CD14-positive monocyte (primary cell): ENCODE measurements at places on chromosomes 12 and 14. TPM values are rescaled to one million over a fixed set of nuclear protein-coding genes. Genes with fewer than 3 reads are reported as not detected.

DNA sequence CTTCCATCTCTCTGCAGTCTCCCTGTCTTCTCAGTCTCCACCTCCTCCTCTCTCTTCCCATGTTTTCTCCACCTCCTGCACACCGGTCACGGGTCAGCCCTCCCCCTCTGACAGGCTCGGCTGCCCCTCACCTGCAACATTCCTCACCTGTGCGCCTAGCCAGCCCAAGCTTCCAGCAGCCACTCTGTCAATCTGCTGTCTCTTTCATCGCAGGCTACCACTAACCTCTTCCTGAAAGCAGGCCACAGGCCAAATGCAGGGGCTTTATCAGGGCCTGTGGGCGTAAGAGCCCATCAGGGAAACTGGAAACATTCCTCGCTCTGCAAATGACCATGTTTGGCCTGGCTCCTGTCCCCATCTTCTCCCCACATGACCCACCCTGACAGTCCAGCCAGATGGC lies 34.5 kb downstream of the CMKLR1 start:
- no peak overlapping the region for H3K4me3 ChIP-seq
- no peak overlapping the region for H3K27ac ChIP-seq
- H3K27me3 ChIP-seq: no peaks in the 10 kb centered on the region
- DNase-seq: no peak
- H3K4me1 ChIP-seq: peaks cover 55% of the 10 kb centered on the region
- H3K36me3 ChIP-seq: no peaks in the 10 kb centered on the region

DNA sequence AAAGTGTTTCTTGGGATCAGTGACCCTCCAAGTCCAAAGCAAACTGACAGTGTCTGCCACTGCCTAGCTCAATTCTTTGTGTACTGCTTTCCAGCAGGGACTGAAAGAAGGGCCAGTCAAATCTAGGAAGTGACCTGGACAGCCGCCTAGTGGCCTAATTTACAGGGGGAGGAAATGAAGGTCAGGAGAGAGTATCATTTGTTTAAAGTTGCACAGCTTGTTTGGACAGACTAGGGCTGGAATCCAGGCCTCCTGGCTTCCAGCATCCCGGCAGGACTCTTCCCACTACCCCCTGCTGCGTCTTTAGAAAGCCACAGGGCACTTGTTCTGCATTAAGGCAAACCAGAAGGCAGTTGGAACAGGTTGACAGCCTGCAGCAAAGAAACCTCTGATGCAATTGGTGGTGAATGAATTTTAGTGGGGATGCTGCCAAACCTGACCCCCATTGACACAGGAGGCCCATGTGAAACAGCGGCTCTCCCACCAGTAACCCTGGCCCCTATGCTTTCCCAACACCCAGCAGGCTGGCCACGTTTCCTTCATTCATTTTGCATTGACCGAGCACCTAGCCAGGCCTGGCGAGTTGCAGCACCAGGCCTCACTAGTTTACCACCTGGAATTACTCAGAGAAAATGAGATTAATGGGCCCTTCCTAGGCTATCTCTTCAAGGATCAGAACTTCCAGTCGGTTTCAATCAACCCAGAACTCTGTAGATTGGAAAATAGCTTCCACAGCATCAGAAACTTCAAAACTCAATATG lies 28.2 kb downstream of the GALNT16 start:
- no peaks in the 10 kb centered on the region for H3K4me1 ChIP-seq
- H3K27ac ChIP-seq: no peak overlapping the region
- no peak overlapping the region for H3K4me3 ChIP-seq
- no peaks in the 10 kb centered on the region for H3K27me3 ChIP-seq
- no peaks in the 10 kb centered on the region for H3K36me3 ChIP-seq

GRCh38 chr12:47570151-47570550 lies 135.7 kb downstream of the RPAP3 start:
- no peaks in the 10 kb centered on the region for H3K4me1 ChIP-seq
- no peak overlapping the region for H3K4me3 ChIP-seq
- no peaks in the 10 kb centered on the region for H3K36me3 ChIP-seq
- DNase-seq: no peak
- no peaks in the 10 kb centered on the region for H3K27me3 ChIP-seq

DNA sequence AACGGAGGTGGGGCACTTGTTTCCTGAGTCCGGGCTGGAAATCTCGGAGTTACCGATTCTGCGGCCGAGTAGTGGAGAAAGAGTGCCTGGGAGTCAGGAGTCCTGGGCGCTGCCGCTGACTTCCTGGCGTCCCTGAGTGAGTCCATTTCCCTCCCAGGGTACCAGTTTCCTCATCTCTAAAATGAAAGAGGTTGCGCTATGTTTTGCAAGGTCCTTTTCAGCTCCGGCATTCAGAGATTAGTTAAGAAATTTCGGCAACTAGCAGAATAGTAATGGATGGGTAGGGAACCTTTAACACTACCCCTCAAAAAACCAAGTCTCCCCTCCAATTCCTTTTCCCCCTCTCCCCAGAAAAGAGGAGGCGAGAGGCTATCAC lies 724 bp downstream of the BLOC1S1 start:
- H3K27me3 ChIP-seq: no peaks in the 10 kb centered on the region
- peaks cover 18% of the 10 kb centered on the region for H3K36me3 ChIP-seq
- peak overlapping the region; percentile 84 for H3K27ac ChIP-seq

DNA sequence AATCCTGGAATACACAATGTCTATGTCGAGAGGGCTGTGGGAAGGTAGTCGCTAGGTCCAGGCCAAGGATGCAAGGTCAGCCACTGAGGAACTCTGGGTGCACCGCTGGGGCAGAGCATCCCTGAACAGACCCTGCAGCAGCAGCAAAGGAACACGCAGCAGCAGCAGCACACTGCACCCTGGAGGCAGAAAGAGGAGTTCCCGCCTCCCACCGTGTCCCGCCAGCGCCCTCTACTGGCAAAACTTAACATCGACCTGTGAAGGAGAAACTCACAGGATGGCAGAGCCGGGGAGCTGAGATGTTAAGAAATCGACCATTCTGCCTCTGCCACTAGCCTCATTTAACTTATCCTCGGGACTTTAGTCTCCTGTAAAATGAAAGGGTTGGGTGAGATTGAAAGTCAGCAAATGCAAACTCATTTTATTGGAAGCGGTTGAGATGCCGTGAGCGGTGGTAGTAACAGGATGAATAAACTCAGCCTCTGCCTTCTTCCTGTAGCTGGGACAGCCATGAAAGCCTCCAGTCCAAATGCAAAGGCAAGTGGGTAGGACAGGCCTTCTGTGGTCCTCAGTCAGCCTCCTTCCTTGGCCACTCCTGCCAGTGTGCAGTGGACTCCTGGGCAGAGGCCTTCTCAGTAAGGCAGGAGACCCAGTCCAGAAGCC lies 45.6 kb downstream of the STAB2 start:
- DNase-seq: peak; percentile 27
- H3K27me3 ChIP-seq: no peaks in the 10 kb centered on the region
- no peaks in the 10 kb centered on the region for H3K36me3 ChIP-seq
- no peaks in the 10 kb centered on the region for H3K4me1 ChIP-seq
- H3K4me3 ChIP-seq: no peak overlapping the region

- H3K27ac ChIP-seq: peak overlapping the region; percentile 62
- peaks cover 60% of the 10 kb centered on the region for H3K36me3 ChIP-seq
These were observed 7.9 kb downstream of the SETD1B start for GRCh38 chr12:121811434-121812319.

DNA sequence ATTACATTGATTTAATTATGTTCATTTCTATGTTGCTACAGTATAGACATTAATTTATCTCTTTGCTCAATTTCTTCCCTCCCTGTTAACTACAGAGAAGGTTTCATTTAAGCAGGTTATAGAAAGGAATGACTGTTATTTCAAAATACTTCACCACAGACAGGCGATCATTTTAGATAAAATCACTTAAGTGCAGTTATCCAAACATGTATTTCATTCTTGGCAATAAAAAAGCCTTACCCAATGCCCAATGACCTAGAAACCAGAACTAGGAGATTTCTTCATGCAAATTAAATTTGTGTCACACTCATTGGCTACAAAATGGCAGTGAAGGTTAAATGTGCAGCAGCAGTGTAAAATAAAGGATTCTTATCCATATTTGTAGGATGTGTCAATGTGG lies 266.4 kb downstream of the KCNH5 start:
- H3K27ac ChIP-seq: no peak overlapping the region
- no peak overlapping the region for H3K4me3 ChIP-seq
- H3K36me3 ChIP-seq: no peaks in the 10 kb centered on the region

- no peaks in the 10 kb centered on the region for H3K4me1 ChIP-seq
- H3K27ac ChIP-seq: no peak within 1 kb of the TSS
- no peaks in the 10 kb centered on the region for H3K36me3 ChIP-seq
- DNase-seq: no peak
- H3K4me3 ChIP-seq: no peak within 1 kb of the TSS
- H3K27me3 ChIP-seq: peaks cover 54% of the 10 kb centered on the region
These were observed at the start of gene KCNJ8 for GRCh38 chr12:21774358-21775132. KCNJ8 (minus strand) TSS chr12:21774706; CDS start chr12:21773616, 1,090 bp downstream.

- DNase-seq: no peak
- H3K4me1 ChIP-seq: no peaks in the 10 kb centered on the region
- H3K27ac ChIP-seq: no peak overlapping the region
- no peaks in the 10 kb centered on the region for H3K36me3 ChIP-seq
- no peaks in the 10 kb centered on the region for H3K27me3 ChIP-seq
- H3K4me3 ChIP-seq: no peak overlapping the region
These were observed 241.4 kb upstream of the PDZRN4 start for GRCh38 chr12:40946612-40947194.

DNA sequence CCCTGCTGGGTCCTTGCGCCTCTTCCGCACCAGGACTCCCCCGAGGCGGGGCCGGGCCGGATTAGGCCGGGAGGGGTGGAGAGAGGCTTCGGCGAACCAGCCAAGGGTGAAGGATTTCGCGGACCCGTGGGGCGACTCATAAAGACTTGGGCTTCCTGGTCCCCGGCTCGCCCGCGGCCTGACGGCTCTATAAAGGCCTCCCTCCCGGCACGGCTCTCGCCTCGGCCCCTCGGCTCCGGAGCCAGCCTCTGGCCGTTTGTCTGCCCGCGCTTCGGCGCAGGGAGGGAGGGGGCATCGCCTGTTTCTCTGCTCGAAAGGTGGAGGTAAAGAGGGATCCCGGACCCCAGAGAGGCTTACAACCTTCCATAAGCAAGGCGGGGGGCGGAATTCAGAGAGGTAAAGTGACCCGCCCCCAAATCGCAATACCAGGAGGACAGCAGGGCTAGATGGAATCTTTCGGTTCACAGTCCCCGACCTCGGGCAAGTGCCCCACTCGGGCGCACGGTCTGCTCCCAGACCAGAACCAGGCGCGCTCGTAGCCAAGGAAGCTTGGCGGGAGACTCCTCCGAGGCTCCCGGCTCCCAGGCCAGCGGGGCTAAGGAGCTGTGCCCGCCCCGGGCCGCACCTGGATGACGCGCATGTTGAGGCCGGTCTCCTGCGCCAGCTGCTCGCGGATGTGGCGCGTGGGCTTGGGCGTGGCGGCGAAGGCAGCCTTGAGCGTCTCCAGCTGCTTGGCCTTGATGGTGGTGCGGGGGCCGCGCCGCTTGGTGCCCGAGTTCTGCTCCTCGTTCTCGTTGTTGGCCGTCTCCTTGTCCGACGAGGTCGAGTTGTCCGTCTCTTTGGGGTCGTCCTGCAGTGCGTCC lies 3.9 kb downstream of the LHX5 start:
- H3K27ac ChIP-seq: no peak overlapping the region
- no peak for DNase-seq
- no peaks in the 10 kb centered on the region for H3K36me3 ChIP-seq
- no peak overlapping the region for H3K4me3 ChIP-seq
- H3K27me3 ChIP-seq: peaks cover 81% of the 10 kb centered on the region
- H3K4me1 ChIP-seq: peaks cover 14% of the 10 kb centered on the region

DNA sequence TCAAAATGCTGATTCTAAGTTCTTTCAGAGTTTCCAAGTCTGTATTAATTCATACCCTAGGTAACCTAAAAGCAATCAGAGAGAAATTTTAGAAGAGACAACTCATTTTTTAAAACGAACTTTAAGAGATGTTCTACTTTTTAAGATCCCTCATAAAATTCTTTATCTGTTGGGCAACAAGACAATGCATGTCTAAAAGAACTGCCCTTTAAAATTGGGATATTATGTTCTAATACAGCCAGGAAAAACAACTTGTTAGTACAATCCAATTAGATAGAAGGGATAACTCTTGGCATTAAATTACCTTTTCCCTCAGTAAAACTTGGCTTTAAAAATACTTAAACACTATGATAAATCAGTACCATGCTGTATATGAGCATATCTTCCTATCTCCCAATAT lies 15.6 kb downstream of the DICER1 start:
- no peaks in the 10 kb centered on the region for H3K27me3 ChIP-seq
- DNase-seq: no peak
- peaks cover 46% of the 10 kb centered on the region for H3K4me1 ChIP-seq
- no peak overlapping the region for H3K27ac ChIP-seq

DNA sequence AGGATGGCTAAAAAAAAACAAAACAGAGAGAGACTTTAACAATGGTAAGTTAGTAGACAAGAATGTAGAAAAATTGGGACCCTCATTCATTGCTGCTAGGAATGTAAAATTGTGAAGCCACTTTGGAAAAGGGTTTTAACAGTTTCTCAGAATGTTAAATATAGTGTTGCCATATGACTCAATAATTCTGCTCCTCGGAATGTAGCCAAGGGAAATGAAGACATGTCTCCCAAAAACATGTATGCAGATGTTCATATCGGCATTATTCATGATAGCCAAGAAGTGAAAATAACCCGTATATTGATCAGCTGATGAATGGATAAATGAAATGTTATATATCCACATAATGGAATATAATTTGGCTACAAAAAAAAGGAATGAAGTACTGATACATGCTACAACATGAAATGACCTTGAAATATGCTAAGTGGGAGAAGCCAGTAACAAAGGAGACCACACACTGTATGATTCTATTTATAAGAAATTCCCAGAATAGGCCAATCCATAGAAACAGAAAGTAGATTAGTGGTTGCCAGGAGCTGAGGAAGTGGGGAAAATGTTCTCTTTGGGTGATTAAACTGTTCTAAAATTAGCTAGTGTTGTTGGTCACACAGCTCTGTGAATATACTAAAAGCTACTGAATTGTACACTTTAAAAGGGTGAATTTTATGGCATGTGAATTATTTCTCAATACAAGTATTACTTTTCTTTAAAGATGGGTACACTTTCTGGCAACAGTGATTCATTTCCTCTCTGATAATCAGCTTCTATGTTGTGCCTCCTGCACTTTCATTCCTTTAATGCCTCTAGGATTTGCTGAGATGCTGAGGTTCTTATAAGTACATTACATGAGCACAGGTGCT lies 132.5 kb downstream of the DAAM1 start:
- peaks cover 28% of the 10 kb centered on the region for H3K4me1 ChIP-seq
- H3K4me3 ChIP-seq: no peak overlapping the region
- H3K36me3 ChIP-seq: no peaks in the 10 kb centered on the region
- no peaks in the 10 kb centered on the region for H3K27me3 ChIP-seq
- peak overlapping the region; percentile 53 for H3K27ac ChIP-seq

- no peaks in the 10 kb centered on the region for H3K4me1 ChIP-seq
- H3K4me3 ChIP-seq: no peak overlapping the region
- H3K27me3 ChIP-seq: no peaks in the 10 kb centered on the region
These were observed 18.0 kb downstream of the BICD1 start for GRCh38 chr12:32124637-32125036.

GRCh38 chr12:46553266-46553665 lies 180.7 kb upstream of the SLC38A2 start:
- no peak overlapping the region for H3K27ac ChIP-seq
- no peaks in the 10 kb centered on the region for H3K27me3 ChIP-seq
- no peaks in the 10 kb centered on the region for H3K36me3 ChIP-seq
- peaks cover 35% of the 10 kb centered on the region for H3K4me1 ChIP-seq
- peak; percentile 59 for DNase-seq

GRCh38 chr14:21106176-21106497 lies 5.3 kb downstream of the TMEM253 start:
- H3K4me3 ChIP-seq: no peak overlapping the region
- H3K36me3 ChIP-seq: no peaks in the 10 kb centered on the region
- peaks cover 42% of the 10 kb centered on the region for H3K4me1 ChIP-seq
- no peaks in the 10 kb centered on the region for H3K27me3 ChIP-seq
- peak overlapping the region; percentile 74 for H3K27ac ChIP-seq
- peak; percentile 82 for DNase-seq

ASCL1 gene
- not detected for polyA plus RNA-seq

TPPP2 gene
- polyA plus RNA-seq: not detected in 2 replicates

IL31 gene
- polyA plus RNA-seq: not detected

CDC42BPB gene
- polyA plus RNA-seq: 0.25 TPM

ATXN3 gene
- polyA plus RNA-seq: 4.9 and 17.7 TPM in 2 replicates
